ENCODE measurements at places on chromosomes 2 and 18.
A peak's percentile ranks its signal among the peaks of the same experiment; 100 is the strongest.

DNA sequence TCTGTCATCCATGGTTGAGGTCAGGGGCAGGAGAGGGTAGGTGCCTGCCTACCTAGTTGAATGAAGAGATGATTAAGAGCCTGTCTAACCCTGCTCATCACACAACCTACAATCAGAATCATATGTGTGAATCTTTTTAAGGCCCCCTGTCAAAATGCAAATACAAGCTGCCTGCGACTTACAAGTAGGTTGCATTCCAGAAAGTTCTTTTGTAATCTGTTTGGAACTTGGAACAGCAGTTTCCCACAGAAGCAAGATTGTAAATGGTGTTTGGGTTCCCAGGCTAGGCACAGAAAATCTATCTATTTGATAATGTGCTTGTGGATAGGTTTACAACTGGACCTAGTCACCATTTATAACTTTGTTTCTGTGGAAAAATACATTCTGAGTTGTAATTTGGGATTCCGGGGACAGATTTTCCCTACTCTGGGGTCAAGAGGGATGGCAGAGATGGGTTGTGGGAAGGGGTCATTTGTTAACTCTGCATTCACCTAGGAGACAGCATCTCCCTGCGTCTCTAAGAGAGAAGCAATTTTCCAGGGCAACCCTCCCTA is 4.4 kb downstream of the LIPG start:
- DNase-seq: no peak

- DNase-seq: peak; percentile 8
Measured at GRCh38 chr2:144430722-144431391, 89.1 kb downstream of the ZEB2 start.

- DNase-seq: no peak
Measured at GRCh38 chr2:101832114-101832513, 134.6 kb downstream of the MAP4K4 start.

DNA sequence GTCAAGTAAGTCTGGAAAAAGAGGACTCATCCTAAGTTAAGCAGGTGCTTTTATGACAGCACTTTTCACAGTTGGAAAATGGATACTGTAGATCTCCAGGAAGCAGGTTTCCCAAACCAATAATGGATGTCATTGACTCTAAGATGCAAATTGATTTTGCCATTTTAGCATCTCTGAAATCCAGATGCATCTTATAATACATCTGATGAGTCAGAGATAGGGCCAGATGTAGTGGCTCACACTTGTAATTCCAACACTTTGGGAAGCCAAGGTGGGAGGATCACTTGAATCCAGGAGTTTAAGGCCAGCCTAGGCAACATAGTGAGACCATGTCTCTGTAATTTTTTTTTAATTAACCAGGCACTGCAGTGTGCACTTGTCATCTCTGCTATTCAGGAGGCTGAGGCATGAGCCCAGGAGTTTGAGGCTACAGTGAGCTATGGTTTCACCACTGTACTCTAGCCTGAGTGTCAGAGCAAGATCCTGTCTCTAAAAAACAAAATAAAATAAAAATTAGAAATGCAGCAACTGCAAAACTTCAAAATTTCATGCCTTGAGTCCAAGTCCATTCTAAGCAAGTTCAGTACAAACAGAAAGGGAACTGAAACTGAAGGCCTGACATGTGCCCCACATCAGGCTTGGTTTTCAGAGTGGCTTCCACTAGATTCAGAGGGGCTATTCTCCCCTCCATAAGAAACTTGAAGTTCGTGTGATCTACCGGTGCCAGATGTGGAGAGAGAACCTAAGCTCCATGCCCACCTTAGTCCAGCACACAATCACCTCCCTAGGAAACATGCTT is 267.8 kb upstream of the NCKAP5 start:
- no peak for DNase-seq

GRCh38 chr2:24471662-24472061 is 19.4 kb upstream of the NCOA1 start:
- DNase-seq: no peak

- DNase-seq: no peak
Measured at GRCh38 chr2:86015006-86015405, 90.7 kb downstream of the POLR1A start.

DNA sequence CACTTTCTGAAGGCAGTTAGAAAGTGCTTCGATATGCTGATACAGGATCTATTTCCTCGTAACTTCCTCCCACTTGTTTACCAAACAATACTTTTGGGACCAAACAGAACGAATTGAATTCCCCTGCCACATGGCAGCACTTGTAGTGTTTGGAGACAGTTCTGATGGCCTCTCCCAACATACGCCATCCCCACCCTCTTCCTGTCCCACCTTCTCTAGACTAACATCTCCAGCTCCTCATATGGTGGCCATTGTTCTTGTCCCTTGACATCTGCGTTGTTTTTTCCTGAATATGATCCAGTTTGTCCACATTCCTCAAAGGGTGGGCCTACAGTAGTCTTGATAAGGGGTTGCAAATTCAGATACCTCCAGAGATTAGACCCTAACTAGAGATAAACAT is 53.4 kb upstream of the ANKRD44 start:
- DNase-seq: no peak

DNA sequence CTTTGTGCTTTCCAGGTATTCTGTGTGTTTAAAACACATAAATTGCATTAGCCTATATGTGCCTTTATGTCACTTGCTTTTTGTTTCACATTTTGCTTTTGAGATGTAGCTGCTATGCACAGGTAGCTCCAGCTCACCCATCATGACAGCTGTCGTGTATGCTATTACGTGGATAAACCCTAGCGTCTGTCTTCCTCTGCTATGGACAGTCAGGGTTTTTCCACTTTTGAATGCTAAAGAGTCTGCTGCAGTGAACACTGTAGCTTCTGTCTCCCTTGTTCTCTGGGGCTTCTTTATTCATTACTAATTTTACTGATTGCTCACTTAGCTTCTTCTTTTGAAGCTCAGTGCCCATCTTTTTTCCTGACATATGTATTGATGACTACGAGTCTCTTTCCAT is 24.7 kb upstream of the MBP start:
- no peak for DNase-seq

GRCh38 chr2:45643095-45643494 is 8.4 kb upstream of the PRKCE start:
- DNase-seq: no peak

DNA sequence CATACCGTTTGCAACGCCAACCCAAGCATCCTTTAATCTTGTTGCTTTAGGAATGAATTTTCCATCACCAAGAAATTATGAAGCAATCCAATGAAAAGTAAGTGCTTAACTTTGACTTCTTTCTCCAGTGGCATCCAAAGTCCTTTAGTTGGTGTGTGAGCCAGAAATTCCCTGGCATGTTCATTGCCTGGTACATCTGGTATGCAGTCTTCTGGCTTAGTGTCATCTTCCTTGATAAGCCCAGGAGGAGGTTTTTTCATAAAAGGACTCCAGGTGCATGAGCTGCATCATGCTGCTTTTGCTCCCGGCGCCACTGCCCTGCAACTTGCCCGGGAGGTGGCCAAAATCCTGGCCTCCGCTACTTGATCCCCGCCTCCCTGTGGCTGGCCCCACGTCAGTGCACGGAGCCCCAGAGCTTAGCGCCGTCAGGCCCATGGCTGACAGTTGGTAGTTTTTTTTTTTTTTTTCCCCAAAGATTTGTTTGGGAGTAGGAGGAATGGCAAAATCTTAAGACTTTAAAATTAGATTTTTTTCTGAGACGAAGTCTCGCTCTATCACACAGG is 58.7 kb downstream of the PUM2 start:
- no peak for DNase-seq

DNA sequence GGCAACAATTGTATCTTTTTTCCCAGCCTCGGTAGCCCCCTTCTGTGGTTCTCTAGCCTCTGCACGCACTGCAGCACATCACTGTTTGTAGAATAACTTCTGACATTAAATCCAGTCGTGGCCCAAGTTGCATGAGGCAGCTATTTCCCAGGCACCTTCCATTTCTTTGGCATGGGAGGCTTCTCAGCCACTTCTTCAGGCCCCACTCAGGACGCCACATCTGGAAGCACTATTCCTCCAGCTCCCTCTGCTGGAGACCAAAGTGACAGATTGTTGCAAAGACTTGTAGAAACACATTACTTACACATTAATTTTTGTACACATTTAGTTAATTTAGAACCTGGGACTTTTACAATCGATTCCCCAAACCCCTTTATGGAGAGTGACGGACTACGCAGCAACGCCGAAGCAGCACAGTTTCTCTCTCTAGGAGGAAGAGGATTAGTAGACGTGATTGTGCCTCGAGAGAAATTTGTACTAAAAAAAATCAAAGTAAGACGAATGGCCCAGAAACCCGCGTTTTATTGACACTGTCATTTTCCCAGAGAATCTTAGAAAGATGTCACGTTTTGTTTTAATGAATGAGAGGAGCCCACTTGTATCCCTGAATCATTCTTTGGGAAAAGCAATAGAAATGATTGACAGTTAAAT is 57.8 kb upstream of the RGPD5 start:
- no peak for DNase-seq

DNA sequence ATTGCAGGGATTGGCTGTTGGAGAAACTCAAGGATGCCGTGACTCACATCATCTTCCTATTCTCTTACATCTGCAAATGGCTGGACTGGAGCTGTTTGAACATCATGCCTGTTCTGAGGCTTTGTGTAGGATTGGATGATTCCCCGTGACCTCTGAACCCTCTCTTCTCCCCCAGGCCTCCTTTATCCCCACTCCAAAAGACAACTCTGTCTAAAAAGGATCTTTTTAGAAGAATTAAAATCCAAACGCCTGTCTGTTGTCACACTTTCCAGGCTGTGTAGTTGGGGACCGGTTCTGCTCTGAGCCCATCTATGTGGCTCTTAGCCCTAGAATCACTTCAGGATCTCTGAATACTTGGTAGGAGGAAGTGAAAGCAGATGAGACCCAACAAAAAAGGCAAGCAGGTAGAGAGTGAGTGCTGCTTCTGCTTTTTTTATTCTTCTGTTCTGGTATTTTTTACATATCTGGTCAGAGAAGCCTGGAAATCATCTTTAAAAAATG is 565 bp downstream of the SP140 start:
- no peak for DNase-seq

DNA sequence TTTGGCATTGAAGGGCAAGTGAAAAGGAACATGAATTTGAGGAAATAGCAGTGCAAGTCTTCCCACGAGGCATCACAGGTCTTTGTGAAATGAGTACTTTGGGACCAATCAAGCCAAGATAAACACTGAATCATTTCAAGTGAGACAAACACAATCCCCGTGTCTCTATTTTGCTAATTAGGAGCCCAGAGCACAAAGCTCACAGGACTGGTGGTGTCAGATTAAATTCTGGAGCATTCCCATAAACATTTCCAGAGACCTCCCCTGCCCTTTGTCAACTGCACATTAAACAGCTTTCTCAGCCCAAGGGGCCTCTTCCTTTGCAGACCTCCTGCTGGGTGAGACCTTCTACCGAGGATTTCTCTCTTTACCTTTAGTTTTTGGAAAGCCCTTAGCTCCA is 50.7 kb downstream of the DAPL1 start:
- DNase-seq: no peak

DNA sequence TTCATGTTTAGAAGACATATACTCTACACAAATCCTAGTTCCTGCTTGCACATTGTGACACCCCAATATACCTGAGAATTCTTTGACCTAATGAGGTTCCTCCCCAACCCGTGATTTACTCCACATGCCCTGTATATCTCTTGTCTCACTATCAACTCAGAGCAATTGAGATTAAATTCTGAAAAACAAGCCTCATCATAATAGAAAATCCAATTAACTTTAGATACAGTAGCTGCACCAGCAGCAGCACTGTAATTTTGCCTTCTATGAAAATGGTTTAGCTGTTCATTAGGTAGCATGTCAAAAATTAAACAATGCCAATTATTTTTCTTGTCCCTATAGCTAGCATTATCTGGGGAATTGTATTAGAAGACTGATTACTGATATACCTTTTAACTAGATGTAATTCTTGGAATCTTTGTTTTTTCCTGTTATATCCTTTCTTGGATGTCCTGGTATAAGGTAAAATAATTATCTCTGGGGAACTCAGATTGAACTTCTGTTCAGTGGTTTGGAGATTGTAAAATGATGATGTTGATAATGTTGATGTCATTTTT is 218.9 kb upstream of the TANK start:
- no peak for DNase-seq

GRCh38 chr2:173948198-173948597 is 17.0 kb downstream of the SP3 start:
- DNase-seq: no peak

DNA sequence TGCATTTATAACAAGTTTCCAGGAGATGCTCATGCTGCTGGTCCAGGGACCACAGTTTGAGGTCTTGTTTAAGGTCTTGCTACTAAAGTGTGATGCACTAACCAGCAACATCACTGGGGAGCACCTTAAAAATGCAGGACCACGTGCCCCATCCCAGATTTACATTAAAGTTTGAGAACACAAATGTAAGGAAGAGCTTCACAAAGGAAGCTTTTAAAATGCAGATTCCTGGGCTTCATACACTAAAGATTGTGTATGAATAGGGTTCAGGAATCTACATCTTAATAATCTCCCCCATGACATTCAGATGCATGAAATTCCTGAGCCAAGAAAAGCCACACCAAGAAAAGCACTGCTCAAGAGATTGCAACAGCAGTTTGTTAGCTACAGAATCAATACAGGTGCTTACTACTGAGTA is 235.3 kb upstream of the TANK start:
- no peak for DNase-seq

DNA sequence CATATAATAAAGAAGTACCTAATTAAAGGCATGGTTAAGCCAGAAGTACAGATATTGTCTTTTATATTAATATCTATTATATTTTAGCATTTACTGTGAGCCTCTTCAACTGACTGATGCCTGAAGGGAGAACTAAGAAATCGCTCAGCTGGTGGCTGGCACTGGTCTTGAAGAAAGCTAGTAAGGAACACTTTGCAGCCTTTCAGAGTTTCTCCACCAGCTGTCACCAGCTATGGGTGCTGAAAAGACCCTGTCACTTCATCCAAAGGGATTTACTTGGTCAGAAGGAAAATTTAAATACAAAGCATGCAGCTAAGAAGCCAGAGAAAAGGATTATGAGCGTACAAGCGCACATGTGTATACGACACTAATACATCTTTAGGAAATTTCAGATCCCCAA is 525.9 kb downstream of the TMEM182 start:
- DNase-seq: no peak

GRCh38 chr2:41896186-41896846 is 151.5 kb upstream of the PKDCC start:
- DNase-seq: peak; percentile 8
